ENCODE measurements at places on chromosomes 2 and 18.

- no peak for DNase-seq
Observed at GRCh38 chr2:37619959-37620300, 51.5 kb downstream of the CDC42EP3 start.

- DNase-seq, result peak; percentile 39
Observed at GRCh38 chr2:84458551-84459017, 496 bp downstream of the SUCLG1 start.

- no peak for DNase-seq
Observed at GRCh38 chr2:46082531-46083485, 214.4 kb upstream of the EPAS1 start.

- no peak for DNase-seq
Observed at GRCh38 chr18:48885924-48886400, 64.8 kb downstream of the SMAD7 start.

DNA sequence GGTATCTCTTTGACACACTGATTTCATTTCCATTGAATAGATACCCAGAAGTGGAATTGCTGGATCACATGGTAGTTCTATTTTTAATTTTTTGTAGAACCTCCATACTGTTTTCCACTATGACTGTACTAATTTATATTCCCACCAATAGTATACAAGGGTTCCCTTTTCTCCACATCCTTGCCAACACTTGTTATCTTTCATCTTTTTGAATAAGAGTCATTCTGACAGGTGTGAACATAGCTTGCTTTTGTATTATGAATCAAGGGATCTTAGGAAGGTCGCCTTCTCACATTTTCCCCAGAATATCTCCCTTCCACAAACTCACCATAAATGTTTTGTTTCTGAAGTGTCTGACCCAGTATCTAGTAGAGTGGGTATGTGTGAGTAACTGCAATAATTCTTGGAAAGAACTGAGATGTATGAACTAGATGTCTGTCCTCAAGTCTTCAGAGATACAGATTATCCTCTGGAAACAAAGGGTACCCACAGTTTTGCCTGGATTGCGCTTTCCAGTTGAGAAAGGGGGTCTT, 17.1 kb upstream of the SP3 start:
- DNase-seq, result no peak

GRCh38 chr2:236179236-236180075, 11.3 kb upstream of the GBX2 start:
- no peak for DNase-seq

- DNase-seq, result no peak
Observed at GRCh38 chr2:239719791-239720360, 305.3 kb downstream of the NDUFA10 start.

GRCh38 chr18:5370332-5370731, 74.8 kb upstream of the ZBTB14 start:
- DNase-seq, result no peak

DNA sequence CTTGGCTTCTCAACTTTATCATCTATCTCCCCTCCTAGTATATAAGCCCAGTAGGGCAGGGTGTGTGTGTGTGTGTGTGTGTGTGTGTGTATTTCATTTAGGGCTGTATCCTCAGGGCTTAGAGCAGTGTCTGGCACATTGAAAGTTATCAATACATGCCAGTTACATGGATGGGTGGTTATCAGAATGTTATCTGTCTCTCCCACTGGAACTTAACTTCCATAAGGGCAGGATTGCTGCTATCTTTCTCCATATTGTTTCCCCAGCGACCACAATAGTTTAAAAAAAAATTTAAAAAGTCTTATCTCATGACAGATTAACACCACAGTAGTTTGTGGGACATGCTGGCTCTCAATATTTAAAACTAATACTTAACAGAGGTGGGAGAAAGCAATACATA, 488.9 kb downstream of the PLCL1 start:
- no peak for DNase-seq

DNA sequence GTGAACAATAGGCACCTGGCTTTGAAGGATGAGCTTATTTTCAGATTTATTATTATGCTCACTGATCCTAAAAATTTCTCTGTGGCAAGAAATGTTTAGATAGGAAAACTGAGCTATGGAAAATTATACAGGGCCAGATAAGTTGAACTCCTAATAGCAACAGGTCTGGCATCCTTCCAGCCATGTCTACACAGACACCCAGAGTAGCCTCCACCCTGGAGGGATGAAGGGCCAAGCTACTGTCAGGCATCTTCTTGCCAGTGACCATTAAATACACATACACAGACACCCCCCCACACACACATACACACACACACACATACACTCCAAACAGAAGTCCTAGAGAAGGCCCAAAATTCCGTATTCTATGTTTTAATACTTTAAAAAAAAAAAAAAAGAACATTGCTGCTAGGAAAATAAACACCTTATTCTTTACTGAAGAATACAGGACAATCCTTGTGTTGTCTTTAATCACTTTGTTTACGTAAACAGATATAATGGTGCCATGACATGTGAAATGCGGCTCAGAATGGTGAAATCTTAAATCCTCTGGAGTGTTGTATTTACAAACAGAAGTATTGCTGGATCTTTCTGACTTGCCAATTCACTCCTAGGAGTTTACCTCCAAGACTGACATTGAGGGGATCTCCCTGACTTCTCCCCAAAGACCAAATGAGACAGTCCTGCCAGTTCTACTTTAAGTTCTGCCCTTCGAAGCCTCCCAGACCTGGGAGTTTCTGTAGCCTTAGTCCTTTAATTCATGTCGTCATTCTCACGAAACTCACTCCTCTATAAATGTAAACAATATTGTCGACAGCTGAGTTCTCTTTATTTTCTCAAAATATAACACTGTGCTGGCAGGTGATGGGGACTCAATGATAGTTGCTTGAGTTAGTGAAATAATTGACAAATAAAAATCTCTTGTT, 163.1 kb downstream of the ANTXR1 start:
- no peak for DNase-seq

- DNase-seq, result no peak
Observed at GRCh38 chr2:27115519-27115918, 3.4 kb downstream of the CGREF1 start.

DNA sequence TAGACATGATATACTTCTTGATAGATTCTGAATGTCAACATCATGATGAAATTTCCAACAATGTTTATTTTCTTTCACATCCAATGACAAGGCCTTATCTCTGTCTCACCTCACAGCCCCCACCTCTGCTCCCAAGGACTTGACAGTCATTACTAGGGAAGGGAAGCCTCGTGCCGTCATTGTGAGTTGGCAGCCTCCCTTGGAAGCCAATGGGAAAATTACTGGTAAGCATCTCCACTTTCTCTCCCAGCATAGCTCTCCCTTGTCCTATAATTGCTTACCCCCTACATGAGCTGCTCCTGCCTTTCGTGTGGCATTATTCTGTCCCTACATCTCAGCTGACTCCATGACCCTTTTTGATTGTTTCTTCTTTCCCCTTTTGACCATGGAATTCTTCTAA, 821.8 kb downstream of the MBD2 start:
- DNase-seq, result no peak

DNA sequence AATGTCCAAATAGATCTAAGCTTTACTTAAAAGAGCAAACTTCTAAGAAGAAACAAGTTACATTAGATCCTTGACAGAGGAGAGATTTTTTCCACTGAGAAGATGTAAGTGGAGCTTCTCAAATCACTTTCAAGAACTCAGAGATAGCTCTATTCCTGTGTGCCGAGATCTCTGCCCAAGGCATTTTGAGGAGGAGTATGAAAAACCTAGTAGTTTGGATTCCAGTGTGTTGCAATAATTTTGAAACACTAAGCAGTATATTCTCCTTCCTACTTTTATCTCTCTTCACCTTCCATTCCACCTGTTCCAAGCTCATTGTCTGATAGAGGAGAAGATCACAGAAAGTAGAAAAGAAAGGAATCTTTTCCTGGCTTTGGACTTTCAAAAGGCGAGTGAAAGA, 192.0 kb upstream of the TANK start:
- DNase-seq, result no peak

- no peak for DNase-seq
Observed at GRCh38 chr2:187775651-187776050, 221.4 kb upstream of the TFPI start.

GRCh38 chr2:47028171-47028570, 112.6 kb upstream of the MCFD2 start:
- DNase-seq, result no peak

- DNase-seq, result no peak
Observed at GRCh38 chr2:205613970-205614559, 68.2 kb upstream of the NRP2 start.

All from activated naive CD4-positive, alpha-beta T cell treated with anti-CD3 and anti-CD28 coated beads for 36 hours (primary cell).